ENCODE measurements at places on chromosomes 5 and 9. TPM values are rescaled to one million over a fixed set of nuclear protein-coding genes. Genes with fewer than 3 reads are reported as not detected.

The PCDHA8 gene
- 1.9 TPM for total RNA-seq

The PTGES2 gene
- 85.0 TPM for total RNA-seq

The SUSD3 gene
- 4.6 TPM for total RNA-seq

GRCh38 chr5:40667161-40667663 lies 12.5 kb upstream of the PTGER4 start:
- no peaks in the 10 kb centered on the region for H3K27me3 ChIP-seq
- H3K4me3 ChIP-seq = no peak overlapping the region
- no peaks in the 10 kb centered on the region for H3K4me1 ChIP-seq
- no peaks in the 10 kb centered on the region for H3K36me3 ChIP-seq
- no peak for DNase-seq

DNA sequence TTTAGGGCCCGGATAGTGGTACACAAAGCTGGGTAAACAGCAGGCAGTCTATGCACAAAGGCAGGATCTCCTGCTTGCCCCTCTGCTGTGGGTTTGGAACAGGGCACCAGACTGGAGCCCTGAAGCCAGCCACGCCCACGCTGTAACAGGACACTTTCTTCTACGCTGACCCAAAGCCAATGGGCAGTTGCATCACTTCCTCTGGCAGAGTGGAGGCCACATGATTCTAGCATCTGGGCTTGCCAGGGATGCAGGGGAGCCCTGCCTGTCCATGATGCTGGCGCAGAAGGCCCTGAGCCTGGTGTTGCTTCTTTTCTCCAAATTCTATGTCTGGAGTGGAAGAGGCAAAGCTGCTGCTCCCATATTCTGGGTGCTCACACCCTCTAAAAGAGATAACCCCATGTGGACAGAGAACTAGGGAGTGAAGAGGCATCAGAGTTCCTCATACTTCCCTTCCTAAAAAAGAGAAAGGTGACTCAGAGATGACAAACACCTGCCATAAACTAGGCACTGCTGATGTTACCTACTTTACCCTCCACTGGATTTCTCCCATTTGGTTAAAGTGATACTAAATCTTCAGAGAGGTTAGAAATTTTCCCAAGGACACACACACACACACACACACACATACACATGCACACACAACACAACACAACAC lies 260.3 kb upstream of the KLF4 start:
- peaks cover 75% of the 10 kb centered on the region for H3K27me3 ChIP-seq
- H3K4me1 ChIP-seq = no peaks in the 10 kb centered on the region
- H3K36me3 ChIP-seq = no peaks in the 10 kb centered on the region

All from endodermal cell (in vitro differentiated cells).